ENCODE measurements at places on chromosomes 6 and 20.

DNA sequence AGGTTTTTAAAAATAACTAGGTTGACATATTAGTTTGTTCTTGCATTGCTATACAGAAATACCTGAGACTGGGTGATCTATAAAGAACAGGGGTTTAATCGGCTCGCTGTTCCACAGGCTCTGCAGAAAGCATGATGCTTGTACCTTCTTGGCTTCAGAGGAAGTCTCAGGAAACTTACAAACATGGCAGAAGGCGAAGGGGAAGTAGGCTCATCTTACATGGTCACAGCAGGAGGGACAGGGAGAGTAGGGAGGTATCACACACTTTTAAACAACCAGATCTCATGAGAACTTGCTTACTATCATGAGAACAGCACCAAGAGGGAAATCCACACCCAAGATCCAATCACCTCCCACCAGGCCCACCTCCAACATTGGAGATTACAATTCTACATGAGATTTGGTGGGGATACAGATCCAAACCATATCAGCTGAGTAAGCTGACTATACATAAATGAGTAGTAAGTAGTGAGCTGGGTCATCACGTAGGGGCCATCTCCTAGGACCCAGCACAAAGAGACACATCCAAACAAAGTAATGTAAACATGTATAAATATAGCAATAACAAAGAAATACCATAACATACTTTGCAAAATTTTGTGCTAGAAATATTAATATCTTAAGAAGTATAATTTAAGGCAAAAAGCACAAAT is 31.4 kb upstream of the SIRPG start:
- no peak for DNase-seq

- DNase-seq = no peak
These were observed 7.5 kb upstream of the HRH3 start for GRCh38 chr20:62227591-62227976.

DNA sequence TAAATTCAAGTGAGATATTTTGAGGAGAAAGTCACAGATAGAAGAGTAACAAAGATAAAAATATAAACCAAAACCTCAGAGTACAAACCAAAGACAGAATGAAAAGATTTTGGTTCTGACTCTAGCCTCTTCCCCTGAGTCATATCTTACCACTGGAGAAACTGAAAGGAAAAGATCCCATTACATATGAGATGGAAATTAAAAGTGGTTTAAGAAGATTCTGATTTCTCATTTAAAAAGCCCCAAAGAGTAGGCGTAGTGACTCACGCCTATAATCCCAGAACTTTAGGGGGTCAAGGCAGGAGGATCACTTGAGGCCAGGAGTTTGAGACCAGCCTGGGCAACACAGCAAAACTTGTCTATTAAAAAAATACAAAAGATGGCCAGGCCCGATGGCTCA is 30.6 kb downstream of the SPINT4 start:
- DNase-seq = no peak

GRCh38 chr6:166027761-166028160 is 139.9 kb downstream of the TBXT start:
- no peak for DNase-seq

DNA sequence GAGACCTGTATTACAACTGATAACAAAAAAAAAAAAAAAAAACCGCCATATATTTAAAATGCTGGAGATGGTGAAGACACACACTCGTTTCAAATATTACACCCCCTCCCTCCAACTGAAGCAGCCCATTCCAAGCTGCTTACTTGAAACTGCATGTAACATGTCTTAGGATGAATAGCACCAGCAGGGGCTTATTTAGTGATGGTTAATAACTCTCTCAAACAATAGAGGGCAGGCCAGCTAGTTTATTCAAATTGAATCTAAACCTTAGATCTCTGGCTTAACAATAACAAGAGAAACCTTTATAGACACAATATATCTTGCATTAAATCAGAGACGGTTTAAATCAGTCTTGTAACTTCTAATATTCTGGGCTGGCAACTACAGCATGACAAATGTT is 9.3 kb upstream of the JPH2 start:
- peak; percentile 39 for DNase-seq

GRCh38 chr6:134058622-134059366 is 6.4 kb upstream of the SLC2A12 start:
- DNase-seq = no peak

- DNase-seq = no peak
These were observed 266.0 kb upstream of the STXBP5 start for GRCh38 chr6:146938266-146938665.

DNA sequence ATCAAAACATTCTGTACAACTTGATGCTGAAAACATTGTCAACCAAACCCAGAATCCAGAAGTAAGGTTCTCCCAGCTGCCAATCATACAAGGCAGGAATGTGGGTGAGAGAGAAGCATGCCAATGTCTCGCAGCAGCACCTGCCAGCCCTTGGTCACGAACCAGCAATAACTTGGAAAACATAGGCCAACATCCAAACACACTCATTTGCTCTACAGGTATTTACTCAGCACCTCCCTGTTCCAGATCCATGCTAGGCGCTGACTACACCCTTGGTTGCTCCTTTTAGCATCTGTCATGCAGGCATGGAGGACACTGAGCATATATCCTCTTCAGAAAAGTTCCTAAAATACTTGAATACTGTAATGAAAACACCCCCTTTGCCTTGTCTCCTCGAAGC is 63.6 kb downstream of the FAXC start:
- DNase-seq = no peak

GRCh38 chr20:21228511-21228910 is 74.6 kb upstream of the XRN2 start:
- no peak for DNase-seq

- DNase-seq = no peak
These were observed 16.2 kb downstream of the FOXA2 start for GRCh38 chr20:22567944-22568871.

DNA sequence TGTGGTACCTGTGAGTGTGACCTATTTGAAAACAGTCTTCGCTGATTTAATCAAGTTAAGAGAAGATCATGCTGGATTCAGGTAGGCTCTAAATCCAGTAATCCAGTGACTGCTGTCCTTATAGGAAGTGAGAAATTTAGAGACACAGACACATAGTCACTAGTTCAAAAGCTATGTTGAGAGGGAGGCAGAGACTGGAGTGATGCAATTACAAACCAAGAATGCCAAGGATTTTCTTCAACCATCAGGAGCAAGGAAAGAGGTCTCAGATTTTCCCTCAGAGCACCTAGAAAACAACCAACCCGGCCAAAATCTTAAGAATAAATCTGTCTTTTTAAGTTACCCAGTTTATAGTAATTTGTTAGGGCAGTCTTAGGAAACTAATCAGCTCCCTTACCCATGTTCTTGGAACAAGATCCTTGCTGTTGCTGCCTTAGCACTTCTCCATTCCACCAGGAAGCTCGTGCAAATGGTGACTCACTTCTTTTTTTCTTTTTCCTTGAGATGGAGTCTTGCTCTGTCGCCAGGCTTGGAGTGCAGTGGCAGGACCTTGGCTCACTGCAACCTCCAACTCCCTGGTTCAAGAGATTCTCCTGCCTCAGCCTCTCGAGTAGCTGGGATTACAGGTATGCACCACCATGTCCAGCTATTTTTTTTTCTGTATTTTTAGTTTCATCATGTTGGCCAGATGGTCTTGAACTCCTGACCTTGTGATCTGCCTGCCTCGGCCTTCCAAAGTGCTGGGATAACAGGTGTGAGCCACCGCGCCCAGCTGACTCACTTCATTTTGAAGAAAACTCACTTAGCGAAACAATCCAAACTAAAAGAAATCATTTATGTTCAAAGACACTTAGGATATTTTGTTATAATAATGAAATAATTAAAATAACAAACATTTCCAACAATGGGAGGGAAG is 34.4 kb upstream of the ZNF184 start:
- DNase-seq = no peak

GRCh38 chr6:72739368-72739779 is 117.5 kb downstream of the KCNQ5 start:
- no peak for DNase-seq

GRCh38 chr6:149140137-149140909 is 177.2 kb upstream of the TAB2 start:
- no peak for DNase-seq

DNA sequence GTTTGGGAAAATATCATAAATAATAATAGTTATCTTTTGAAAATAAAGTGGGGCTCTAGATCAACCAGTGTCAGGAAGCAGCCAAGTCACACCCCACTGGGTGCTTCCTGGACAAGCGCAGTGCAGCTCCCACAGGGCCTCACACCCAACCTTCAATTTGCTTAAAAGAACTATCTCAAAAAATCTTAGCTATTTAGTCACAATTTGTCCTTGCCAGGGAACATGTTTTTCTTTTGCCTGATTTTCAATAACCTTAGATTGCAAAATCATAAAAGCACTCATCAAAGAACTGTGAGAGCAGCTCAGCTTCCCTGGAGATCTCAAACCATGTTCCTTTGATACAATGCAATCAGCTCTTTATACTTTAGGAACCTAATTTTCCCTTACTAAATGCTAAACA is 1.6 kb upstream of the NCOA7 start:
- DNase-seq = no peak

DNA sequence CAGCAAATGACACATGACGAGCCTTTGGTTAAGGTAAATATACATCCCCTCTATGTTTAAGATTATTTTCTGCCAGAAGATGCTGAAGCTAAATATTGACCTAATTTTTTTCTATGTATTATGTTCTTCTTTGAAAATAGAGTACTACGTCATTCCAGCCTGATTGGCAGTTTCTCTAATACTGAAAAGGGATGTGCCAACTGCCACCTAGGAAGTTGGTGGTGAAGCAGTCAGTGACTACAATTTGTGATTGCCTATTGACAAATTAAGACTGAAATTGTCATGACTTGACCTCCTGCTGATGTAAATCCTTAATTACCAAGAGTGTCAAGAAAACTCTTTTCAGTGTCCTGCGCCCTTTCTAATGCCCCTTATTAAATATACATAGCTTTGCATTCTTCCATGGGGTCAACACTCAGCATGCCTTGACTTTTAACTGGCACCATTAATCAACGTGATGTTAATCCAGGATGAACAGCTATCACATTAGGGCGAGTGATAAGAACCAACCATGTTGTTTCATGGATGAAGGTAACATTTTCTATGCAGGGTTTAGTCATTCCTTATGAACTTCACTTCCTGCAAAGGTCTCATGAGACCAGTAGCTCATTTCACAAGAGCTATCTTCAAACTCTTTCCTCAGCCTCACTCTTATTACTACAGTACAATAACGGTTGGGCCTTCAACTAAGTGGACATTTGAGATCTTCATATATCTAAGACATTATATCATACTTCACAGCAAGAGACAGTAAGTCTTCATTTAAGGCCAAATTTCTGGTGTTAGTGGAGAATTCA is 22.5 kb upstream of the SGK1 start:
- DNase-seq = peak; percentile 33

- no peak for DNase-seq
These were observed 76.5 kb downstream of the ZNF217 start for GRCh38 chr20:53517146-53517545.

GRCh38 chr6:133016631-133017030 is 202.3 kb downstream of the RPS12 start:
- DNase-seq = no peak

DNA sequence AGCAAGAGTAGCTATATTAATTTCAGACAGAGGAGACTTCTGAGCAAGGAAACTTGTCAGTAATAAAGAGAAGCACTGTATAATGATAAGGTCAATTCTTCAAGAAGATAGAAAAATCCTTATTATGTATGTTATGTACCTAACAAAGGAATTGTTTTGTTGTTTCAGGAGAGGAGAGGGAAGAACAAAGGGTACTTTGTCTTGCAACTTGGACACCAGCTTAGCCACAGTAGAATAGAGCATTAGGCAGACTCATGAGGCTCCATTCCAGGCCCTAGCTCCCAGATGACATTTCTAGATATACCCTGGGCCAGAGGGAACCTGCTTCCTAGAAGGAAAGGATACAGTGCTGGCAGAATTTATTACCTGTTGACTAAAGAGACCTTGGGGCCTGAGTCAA is 6.5 kb upstream of the NUS1 start:
- no peak for DNase-seq

DNA sequence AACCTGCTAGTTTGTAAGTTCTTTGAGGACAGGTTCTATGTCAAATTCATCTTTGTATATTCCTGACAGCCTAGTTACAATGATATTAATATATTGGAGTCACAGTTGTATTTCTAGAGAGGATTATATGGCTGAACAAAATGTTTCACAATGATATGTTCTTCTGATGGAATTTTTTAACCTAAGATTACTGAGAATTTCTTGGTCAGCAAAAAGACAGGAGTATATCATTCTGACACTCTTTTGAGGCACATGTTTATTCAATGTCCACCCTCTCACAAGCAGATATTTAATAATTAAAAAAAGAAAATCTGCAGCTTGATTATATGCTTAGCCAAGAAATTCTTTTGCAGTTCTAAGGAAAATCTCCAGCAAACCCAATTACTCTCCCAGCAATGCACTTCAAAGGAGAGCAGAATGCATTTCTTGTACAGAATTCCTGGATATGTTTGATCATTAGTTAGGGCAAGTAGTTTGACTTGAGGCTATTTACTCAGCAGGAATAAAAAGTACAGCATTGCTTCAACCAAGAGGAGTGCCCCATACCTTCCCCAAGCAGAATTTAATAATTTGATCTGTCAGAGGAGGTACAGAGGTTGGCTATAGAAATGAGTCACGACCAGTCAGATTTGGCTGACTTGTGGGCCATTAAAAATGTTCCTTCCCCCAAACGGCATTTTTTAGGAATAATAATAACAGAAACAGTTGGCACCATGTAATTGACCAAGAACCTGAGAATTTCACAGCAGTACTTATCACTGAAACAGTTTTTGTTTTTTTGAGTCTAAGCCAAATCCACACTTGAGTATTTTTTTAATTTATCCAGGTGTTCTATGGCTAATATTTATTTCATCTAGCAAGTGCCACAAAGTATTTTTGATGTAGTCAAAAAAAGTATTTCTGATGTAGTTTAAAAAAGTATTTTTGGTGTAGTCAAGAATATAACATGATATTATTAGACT is 508.1 kb upstream of the FLRT3 start:
- DNase-seq = no peak

DNA sequence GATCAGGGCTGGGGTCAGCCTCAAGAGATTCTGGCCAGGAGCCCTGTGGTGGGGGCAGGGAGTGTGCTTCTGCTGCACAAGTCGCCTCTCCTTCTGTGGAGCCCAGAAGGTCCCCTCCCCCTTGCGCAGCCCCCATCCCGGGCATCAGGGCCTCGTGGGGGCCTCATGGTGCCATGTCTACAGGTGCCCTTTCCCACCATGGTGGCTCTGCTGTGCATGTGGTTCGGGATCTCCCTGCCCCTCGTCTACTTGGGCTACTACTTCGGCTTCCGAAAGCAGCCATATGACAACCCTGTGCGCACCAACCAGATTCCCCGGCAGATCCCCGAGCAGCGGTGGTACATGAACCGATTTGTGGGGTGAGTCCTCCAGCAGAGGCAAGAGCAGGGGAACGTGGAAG is 48.1 kb downstream of the TM9SF4 start:
- no peak for DNase-seq

GRCh38 chr6:121698617-121699016 is 263.2 kb downstream of the GJA1 start:
- no peak for DNase-seq

GRCh38 chr6:87789198-87789899 is 87.3 kb upstream of the AKIRIN2 start:
- no peak for DNase-seq

Measured in NCI-H82 (cell line).